NCI-H82 (cell line): ENCODE measurements at places on chromosomes 3 and 15.

- no peak for DNase-seq
Observed at GRCh38 chr3:182238126-182238525, 526.4 kb downstream of the SOX2 start.

- DNase-seq = no peak
Observed at GRCh38 chr3:78794431-78794830, 973.4 kb downstream of the ROBO1 start.

DNA sequence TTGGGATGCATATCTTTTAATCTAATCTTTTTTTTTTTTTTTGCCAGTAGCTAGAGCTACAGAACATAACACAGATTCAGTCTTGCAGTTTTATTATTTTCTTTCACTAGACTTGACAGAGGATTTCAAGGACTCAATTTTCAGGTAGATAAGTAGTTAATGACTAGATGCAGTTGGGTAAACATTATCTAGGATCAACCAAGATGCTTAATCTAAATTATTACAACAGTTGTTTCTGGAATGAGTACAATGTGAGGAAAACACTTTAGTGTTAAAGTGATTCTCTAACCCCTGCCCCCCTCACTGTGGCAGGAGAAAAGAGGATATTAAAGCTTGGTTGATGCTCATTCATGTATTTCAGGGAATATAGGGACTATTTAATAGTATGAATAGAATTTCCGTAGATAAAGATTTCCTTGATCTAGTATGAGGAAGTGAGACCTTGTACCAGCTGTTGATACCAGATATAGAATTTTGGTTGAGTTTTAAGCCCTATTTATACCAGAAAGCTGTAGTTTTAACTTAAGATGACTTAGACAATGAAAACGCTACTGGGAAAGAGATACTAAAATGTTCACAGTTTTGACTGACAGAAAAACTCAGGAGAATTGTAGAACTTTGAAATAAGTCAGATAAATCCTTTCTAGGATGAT is 389.0 kb upstream of the C2CD4B start:
- peak; percentile 23 for DNase-seq

- no peak for DNase-seq
Observed at GRCh38 chr15:35186346-35186745, 101.3 kb upstream of the NANOGP8 start.

- DNase-seq = no peak
Observed at GRCh38 chr15:62165793-62166375, 799 bp upstream of the C2CD4B start.

GRCh38 chr3:96865605-96866004 is 51.2 kb downstream of the EPHA6 start:
- DNase-seq = no peak

DNA sequence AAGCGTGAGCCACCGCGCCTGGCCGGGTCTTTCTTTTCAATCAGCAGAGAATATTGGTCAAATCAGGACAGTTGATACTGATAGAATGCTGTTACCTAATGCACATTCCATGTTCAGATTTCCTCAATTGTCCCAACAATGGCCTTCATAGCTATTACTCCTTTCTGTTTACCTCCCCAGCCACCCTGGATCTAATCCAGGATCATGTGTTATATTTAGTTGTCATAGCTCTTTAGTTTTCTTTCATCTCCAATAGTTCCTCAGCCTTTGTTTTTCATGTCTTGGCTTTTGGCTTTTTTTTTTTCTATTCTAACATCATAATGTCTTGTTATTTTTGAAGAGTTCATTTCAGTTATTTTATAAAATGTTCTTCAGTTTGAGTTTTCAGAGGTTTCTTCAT is 14.6 kb downstream of the USP3 start:
- DNase-seq = no peak

DNA sequence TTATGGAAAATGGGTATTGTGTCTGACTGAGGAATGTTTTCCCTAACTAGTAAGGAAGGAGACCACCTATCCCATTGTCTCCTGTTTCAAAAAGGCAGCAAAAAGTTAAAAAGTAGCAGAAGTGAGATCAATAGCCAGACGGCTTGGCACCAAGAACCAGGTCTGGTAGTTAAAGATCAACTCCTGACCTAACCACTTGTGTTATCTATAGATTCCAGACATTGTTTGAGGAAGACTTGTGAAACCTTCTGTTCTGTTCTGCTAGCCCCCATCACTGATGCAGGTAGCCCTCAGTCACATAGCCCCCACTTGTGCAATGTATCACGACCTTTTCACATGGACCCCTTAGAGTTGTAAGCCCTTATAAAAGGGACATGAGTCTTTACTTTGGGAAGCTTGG is 46.3 kb upstream of the C2CD4B start:
- DNase-seq = no peak

DNA sequence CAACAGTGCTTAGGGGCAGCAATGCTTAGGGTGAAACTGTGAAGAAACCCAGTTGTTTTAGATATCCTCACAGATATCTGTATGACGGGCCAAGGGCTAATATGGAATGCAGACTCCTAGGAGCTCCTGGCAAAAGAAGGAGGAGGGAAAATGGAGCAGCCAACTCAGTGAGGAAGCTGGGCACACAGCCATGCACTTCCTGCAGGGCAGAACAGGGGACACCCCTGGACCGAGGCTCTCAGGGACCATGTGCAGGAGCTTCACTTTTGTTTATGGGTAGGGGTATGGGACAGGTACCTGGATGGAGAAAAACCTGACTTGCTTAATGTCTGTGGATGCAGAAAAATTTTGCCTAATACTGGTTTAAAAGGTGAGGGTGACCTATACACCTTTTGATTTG is 20.2 kb downstream of the NIPA1 start:
- no peak for DNase-seq

DNA sequence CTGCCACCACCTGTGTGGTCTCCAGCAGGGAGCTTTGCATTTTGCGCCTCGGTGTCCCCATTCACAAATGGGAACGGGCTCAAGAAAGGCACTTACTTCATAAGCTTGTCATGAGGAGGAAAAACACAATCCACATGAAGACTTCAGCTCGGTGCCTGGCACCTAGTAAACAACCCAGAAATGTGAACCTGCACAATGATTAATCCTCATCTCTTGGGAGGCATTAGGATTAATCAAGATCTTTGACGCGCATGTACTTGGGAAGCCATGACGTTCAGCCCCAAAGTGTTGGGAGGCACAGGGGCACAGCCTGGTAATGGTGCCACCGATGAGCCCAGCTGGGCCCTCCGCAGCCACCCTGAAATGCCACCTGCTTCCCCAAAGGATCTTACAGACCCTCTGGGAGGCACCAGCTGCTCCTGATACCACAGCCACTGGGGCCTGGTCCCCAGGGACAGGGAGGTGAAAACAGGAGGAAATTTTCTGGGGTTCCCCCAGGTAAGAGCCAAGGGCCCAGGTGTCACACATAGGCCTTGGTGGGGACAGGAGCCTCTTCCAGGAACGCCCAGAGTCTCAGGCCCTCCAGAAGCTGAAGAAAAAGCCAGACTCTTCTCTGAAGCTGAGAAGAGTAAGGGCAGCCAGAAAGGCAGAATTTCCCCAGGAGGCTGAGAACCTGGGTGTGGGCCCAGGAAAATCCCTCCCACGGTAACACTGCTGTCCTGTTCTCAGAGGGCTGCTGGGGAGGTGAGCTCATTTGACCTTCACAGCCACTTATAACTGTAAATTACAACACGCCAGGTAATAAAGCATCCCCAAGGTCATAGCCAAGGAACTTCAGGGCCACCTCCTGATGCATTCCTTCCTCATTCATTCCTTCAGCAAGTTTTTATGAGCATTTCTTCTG is 507.5 kb downstream of the SHQ1 start:
- peak; percentile 67 for DNase-seq

DNA sequence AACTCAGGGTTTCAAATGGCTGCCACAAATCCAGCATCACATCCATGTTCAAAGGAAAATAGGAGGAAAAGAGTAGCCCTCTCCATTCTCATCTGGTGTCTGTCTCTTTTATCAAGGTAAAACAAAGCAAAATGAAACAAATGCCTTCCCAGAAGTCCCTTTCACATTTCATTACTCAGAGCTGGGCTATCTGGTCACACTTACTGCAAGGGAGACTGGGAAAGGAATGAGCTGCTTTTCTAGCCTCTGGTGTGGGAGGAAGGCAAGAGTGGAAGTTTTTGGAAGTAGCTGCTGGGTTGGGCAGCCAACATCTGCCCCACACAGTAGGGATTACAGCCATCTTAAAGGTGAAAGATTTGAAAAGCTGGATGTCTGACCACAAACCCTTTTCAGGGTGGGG is 51.8 kb downstream of the KLF15 start:
- DNase-seq = no peak

- DNase-seq = no peak
Observed at GRCh38 chr3:72271216-72271615, 486.3 kb upstream of the PROK2 start.

- DNase-seq = no peak
Observed at GRCh38 chr15:50925281-50925680, 16.8 kb downstream of the AP4E1 start.

GRCh38 chr15:74201710-74202420 is 722 bp downstream of the STRA6 start:
- no peak for DNase-seq

DNA sequence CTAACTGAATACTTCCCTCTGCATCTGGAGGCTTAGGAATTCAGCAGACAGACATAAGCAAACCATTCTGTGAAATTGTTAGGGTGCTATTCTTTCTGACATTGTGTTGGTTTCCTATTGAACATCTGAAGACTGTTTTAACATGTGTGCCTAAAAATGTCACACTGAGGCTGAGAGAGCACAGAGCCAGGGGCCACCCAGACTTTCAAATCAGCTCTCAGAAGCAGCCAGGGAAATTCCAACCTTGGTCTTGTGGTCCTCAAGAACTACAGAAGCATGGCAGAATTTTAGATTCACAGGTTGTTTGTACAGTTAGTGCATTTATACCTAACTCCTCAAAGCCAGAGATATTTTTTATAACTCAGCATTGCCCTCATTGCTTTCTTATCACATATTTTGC is 929.2 kb upstream of the CFAP20DC start:
- DNase-seq = no peak

- peak; percentile 77 for DNase-seq
Observed at GRCh38 chr15:64574301-64575017, 114.1 kb downstream of the ZNF609 start.

DNA sequence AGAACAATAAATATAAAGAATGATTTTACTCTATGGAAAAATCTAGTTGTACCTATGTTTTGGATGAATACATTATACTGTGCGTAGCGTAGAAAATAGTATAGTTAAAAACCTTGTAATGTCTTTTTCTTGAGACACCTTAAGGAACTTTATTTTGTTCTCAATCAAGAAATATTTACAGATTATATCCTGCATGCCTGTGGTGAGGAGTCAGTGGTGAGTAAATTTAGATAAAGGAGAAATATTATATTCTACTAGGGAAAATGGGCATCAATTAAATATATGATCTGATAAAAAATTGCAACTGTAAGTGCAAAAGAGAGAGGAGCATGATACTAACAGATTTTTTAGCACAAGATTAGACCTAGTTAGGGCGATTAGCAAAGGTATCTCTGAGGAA is 157.7 kb downstream of the RBMS3 start:
- no peak for DNase-seq

- no peak for DNase-seq
Observed at GRCh38 chr3:133538154-133538553, 35.3 kb upstream of the CDV3 start.

GRCh38 chr3:36063992-36064391 is 316.3 kb upstream of the STAC start:
- no peak for DNase-seq

- DNase-seq = no peak
Observed at GRCh38 chr15:51117270-51117669, 22.6 kb upstream of the TNFAIP8L3 start.

- DNase-seq = peak; percentile 53
Observed at GRCh38 chr3:117398141-117398899, 688.7 kb downstream of the TUSC7 start.

- DNase-seq = no peak
Observed at GRCh38 chr3:4852780-4853748, 126.2 kb upstream of the BHLHE40 start.

DNA sequence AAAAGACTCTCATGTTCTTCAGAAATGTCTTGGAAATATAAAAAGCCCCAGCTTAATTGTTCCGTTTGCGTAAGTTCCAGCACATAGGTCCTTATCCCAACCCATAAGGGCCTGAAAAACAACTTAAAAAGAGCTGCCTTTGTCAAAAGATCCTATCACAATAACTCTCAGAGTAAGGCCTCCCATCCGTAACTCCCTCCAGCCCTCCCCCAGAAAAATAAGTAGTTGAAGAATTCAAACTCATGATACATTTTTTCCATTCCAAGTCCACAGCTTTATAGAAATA is 38.0 kb upstream of the SECISBP2L start:
- DNase-seq = no peak

DNA sequence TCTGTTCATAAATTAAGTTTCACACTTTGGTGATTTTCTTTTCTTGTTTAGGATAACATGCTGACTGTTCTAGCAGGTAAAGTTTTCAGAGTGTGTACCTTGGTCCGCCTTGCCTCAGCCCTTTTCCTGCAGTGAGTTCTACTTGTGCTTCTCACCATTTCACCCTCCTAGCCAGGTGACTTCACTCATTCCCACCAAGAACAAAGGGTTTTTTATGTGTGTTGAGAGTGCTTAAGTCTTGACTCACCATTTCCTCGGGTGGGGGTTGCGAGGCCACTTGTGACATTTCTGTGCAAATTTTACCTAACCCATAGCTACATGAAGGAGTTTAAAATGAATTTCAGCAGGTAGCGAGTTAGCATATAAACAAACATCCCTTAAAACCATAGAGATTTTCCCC is 81.4 kb downstream of the C3orf38 start:
- DNase-seq = no peak

DNA sequence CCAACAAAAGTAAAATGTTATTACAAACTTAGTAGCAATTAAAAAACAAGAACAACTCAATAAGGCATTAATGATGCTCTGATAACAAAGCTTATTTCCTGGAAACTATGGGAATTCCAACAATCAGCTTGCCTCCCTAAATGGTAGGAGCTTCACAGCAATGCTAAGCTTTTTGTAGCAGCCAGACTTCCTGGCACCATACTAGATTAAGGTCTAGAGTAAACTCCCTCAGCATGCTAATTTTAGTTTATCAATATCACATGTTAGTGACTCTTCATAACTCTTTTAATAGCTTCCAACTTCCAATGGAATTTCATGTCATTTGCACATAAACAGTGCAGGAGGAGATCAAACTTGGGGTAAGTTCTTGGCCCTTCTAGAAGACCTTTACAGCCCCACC is 782.0 kb downstream of the MCTP2 start:
- DNase-seq = no peak

DNA sequence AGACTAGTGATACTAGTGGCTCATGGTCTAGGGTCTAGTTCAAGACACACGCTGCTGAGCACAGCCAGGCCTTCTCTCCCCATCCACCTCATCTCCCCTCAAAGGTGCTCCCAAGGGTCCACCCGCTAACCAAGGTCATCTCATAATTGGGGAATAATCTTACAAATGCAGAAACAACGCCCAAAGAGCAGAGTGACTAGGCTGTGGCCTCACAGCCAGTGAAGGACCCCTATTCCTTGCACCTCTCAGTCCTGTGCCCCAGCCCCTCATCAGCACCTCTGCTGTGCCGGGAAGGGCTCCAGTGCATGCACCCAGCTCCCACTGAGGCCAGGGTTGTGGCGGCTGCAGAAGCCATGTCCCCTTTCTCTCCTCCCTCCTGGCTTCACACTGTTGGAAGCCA is 286.9 kb downstream of the UACA start:
- no peak for DNase-seq
